ENCODE measurements at places on chromosomes 4 and X. TPM values are rescaled to one million over a fixed set of nuclear protein-coding genes. Genes with fewer than 3 reads are reported as not detected.

MAD2L1 gene
- total RNA-seq = 0.88 TPM

FOXP3 gene
- not detected for total RNA-seq

C4orf46 gene
- 3.3 TPM for total RNA-seq

MPP1 gene
- total RNA-seq = 10.1 TPM
